ENCODE measurements at places on chromosomes 6 and 20. TPM values are rescaled to one million over a fixed set of nuclear protein-coding genes. Genes with fewer than 3 reads are reported as not detected.

Gene BRPF3
- 10.5 TPM for total RNA-seq

Gene SLC52A3
- total RNA-seq = 0.64 TPM

Gene FAM210B
- total RNA-seq = 11.7 TPM

Gene FRS3
- total RNA-seq = 2.8 TPM

Gene ZSCAN23
- total RNA-seq = not detected

Gene ME1
- 39.8 TPM for total RNA-seq

Gene PDE10A
- 36.1 TPM for total RNA-seq

Measured in A549 treated with CORT108297 at 1 μM for 4 hours (cell line).